ENCODE measurements at places on chromosomes 3 and 15.

DNA sequence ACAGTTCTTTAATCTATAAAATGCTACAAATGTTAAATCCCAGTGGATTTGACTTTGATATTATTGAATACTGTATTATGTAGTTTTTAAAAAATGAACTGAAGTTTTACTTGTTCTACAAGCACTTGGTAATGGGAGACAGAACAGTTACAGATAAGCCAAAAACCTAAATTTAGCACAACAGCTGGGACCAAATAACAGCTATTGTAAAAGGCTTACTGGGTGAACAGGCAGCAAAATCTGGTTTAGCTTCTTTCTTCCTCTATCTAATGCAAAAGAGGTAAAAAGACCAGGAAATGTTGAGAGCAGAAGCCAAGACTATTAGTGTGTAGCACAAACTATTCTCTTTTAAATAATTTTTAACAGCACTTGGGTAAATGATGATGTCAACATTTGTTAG lies 1.6 kb upstream of the ATOSA start:
- no peak for DNase-seq

- no peak for DNase-seq
These were observed 56.3 kb downstream of the APBA2 start for GRCh38 chr15:28942046-28942445.

DNA sequence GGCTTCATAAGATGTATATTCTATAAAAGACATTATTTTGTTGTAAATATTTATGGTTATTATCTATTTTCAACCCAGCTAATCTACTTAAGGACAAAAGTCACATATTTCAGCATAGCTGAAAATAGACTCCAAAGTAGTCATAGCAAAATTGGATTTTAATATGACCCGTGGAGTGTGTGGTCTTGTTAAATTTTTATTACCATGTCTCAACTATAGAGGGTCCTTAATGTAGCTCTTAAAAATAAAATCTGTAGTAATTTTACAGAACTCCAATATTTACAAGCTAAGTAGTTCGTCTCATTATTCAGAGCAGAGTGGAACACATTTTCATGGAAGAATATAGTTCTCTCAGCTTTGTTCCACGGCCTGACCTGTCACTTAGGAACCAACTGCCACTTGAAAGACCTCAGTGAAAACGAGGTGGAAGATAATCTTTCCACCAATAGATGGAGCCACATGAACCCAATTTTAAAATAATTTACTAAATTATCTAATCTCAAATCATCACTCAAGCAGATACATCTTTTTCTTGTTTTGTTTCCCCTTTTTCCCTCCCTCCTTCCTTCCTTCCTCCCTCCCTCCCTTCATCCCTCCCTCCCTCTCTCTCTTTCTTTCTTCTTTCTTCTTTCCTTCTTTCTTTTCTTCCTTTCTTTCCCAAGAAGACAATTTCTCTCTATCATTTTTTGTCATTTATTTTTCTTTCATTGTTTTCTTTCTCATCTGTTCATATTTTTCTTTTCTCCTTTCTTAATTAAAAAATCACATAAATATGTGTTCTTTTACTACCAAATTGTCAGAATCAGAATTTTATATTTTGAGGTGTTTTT lies 97.2 kb downstream of the CLDN1 start:
- peak; percentile 18 for DNase-seq

DNA sequence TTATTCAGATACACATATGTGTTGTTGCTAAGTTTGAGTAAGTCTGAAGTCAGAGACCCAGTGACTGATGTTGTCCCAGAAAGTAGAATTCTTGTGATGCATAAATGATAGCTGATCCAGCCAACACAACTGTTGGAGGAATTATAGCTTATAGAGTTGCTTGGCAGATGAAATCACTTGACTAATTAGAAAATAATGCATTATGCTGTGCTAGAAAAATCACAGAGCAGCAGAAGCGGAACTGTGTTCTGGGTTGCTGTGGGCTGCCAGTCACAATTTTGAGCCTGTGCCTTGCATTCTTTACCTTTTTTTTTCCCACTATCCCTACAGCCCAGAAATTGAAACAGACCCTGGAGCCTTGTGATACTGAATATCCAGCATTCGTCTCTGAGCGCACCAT lies 90.0 kb upstream of the LRTM1 start:
- DNase-seq = no peak

DNA sequence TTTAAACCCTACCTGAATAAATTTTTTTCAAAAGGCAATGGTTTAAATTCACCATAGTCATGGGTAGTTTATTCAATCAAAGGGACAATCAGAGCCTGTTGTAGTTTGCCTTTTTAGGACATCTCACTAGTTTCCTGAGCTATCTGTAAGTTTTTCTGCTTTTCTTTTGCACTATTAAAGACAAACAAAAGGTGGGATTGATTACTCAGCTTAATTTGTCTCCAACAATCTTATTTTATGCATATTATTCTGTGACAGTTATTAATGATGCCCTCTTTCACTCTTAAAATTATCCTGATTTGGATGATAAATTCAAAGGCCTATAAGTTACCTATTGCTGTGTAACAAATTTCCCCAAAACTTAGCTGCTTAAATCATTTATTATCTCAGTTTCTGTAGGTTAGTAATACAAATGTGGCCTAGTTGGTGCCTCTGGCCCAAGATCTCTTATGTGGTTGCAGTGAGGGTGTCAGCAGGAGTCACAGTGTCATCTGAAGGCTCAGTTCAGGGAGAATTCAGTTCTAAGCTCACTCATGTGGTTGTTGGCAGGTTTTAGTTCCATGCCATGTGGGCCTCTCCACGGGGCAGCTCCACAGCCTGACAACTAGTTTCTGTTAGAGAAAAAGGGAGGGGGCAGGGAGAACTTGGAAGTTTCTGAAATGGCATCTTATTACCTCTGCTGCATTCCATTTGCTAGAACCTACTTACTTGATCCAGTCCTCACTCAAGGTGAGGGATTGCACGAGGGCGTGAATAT lies 16.0 kb downstream of the ARMC8 start:
- no peak for DNase-seq

- DNase-seq = no peak
These were observed 48.0 kb downstream of the CGGBP1 start for GRCh38 chr3:88010810-88011209.

DNA sequence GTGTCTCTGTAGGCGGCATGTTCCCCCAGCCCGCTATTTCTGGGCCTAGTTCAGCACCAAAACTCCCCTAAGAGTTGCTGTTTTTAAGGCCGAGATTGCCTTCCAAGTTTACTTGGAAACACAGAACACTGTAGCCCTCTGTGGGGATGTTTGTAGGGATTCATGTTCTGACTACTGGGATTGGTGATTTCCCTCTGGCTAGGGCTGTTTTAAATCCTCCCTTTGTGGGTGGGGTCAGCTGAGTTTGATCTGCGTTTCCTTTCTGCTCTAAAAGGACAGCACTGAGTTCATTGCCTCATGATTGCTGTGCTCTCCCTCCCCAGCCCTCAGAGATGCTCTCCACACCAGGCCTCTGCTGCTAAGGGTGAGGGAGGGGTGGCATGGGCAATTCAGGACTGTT lies 640.6 kb upstream of the DPPA4 start:
- no peak for DNase-seq

GRCh38 chr3:195892105-195893043 lies 16.0 kb downstream of the TNK2 start:
- DNase-seq = peak; percentile 87

GRCh38 chr3:147513785-147514184 lies 104.6 kb downstream of the ZIC1 start:
- no peak for DNase-seq

DNA sequence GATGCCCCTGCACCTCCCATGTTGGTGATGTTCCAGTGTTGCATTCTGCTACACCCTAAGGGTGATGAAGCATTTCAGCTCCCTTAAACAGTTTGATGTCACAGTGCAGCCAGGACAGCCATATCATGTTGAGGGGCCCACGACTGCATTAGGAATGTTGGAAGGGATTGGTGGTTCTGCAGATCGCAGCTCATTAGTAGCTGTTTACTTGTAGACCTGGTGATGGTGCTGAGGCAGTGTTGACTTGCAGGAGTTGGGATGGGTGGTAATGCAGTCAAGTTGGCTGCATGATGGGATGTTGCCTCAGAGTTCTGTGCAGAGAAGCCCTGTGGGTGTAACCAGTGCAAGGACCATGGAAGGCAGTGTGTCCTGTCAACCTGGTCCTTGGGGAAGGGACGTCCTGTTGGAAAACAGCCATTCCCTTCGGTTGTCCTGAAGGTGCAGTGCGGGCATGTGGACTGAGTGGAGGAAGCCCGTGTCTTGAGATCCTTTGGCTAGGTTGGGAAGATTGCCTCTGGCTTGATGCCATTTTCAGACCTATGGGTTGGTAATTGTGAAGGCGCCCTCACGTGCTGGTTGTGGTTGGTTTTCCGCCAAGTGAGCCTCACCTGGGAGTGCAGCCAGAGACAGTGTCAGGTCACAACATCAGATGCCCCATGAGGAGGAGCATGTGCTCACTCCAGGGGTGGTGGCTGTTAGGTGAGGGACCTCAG lies 100.7 kb downstream of the SNRPN start:
- DNase-seq = no peak

- no peak for DNase-seq
These were observed 318.6 kb downstream of the PLOD2 start for GRCh38 chr3:145842294-145842902.

DNA sequence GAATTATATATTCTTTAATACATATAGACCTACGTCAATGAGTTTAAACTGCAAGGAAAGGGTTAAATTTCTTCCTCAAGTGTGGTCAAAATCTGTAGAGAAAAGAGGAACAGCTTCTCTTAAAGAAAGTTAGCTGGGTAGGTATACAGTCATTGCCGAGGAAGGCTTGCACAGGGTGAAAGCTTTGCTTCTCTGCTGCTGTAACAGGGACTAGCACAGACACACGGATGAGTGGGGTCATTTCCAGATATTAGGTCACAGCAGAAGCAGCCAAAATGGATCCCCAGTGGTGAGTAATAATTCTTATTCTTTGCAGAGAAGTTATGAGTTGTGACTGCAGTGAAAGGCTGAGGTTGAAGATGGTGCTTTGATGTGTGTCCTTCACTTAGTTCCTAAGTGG lies at the start of gene CD86:
Gene CD86 (plus strand): TSS at position 148 of the 400 bp plus-strand sequence. CDS start 128 bp downstream, at position 276.
- DNase-seq = no peak

DNA sequence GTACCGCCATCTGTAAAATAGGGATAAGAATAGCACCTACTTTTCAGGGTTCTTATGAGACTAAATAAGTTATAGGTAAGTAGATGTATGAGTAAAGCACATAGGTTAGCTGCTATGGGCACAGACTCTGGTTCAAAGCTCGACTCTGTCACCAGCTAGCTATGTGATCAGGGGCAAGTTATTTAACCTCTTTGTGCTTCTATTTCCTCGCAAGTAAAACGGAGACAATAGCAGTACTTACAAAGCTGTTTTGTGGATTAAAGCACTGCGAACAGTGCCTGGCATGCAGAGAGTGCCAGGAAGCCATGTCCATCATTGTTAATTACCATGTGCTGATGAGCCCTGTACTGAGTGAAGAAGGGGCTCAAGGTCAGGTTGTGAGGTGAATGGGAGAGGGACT lies 1.9 kb downstream of the LAMP3 start:
- DNase-seq = no peak

DNA sequence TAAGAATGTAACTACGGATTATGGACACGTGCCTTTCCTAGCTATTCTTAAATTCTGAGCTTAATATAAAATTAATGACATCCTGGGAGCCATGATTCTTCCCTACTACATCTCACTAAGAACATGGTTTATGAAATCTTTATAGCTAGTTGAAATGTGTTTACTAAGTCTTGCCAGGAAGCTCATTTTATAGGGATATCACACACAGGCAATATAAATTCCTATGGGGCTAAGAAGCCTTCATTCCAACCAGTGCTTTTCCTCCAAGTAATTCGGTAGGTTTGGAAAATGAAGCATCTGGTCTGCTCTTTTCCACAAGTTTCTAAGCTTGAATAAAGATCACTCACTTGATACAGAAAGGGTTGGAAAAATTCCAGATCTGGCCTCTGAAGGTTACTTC lies 802.6 kb downstream of the FHIT start:
- DNase-seq = no peak

DNA sequence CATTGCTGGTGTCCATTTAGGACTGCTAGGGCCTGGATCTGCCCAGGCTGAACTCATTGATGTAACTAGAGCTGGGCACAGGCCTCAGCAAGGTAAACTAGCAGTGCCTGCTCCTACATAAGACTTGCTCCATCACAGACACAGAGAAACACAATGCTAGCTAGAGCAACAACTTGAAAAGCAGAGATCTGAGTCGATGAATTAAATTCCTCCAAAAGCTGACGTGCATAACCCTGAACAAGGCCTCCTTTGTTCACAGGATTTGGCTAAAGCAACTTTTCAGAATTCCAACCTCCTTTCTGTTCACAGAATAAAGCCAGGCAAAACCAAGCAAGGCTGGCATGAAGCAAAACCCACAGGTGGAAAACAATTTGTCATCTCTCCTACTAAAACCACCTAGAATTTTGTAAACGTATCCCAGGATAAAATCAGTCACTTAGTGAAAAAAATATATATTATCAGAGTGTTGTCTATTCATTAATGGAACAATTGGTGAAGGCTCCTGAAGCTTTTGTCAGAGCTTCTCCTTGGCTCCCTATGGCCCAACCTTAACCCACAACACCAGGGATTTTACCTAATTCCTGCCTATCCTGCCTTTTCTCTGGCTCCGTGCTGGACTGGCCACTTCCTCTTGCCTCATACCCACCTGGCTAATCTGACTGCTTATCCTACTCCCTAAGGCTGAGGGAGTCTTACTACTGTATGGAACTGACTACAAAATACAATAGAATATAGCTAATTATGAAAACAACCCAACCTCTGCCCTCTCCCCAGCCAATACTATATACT lies 39.9 kb downstream of the PLCH1 start:
- DNase-seq = no peak

- peak; percentile 86 for DNase-seq
These were observed 91.2 kb upstream of the NAALADL2 start for GRCh38 chr3:174767853-174768382.

- no peak for DNase-seq
These were observed 536 bp downstream of the SEC61A1 start for GRCh38 chr3:128052595-128053351.

GRCh38 chr15:56719774-56720555 lies 13.3 kb downstream of the ZNF280D start:
- DNase-seq = no peak

- no peak for DNase-seq
These were observed 49.5 kb downstream of the DZIP1L start for GRCh38 chr3:138065949-138066348.

- peak; percentile 74 for DNase-seq
These were observed 20.3 kb upstream of the CSPG4 start for GRCh38 chr15:75732809-75733451.

GRCh38 chr3:4786431-4786830 lies 192.8 kb upstream of the BHLHE40 start:
- no peak for DNase-seq

GRCh38 chr3:186988806-186989205 lies 58.5 kb downstream of the ST6GAL1 start:
- no peak for DNase-seq

GRCh38 chr3:55202326-55202725 lies 274.5 kb upstream of the LRTM1 start:
- peak; percentile 63 for DNase-seq

DNA sequence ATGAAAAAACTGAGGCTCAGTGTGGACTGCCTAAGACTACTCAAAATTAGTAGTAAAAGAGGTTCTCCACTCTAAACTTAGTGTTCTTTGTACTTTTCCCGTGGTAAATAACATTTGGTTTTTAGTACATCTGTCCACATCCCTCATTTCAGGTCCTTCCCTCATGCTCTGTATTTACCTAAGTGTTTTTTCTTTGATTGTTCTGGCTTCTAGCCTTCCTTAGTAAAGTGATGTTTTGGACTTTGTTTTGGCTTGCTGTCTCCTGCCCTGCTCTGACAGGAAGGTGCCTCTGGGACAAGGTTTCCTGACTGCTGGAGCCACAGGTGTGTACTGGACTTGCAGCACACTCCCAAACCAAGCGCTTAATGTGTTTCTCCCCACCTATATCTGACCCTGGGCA lies 29.9 kb upstream of the ALDH1A2 start:
- DNase-seq = no peak

Measured in cardiac fibroblast (primary cell).